CD4-positive, alpha-beta T cell treated with Interleukin-4 for 4 hours (primary cell): ENCODE measurements at places on chromosomes 7 and 10.

DNA sequence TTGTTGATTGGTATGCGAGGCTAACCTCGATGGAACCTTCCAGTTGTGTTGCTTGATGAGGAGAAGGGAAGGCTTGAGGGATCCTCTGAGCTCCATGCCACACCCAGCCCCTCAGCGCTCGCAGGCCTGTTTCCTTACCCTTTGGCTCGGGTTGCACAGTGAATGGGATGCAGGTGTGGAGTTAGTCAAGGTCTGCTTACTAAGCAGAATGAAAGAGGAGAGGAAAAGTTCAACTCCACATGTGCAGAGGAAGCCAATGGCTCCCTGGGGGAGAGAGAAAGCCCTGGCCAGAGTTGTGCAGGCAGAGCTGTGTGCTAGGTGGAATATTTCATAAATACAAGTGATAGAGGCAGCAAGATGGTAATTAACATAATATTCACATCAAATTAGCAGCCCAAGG is 85.5 kb downstream of the JCAD start:
- no peak for DNase-seq

GRCh38 chr7:70589590-70589989 is 542.4 kb upstream of the GALNT17 start:
- no peak for DNase-seq

DNA sequence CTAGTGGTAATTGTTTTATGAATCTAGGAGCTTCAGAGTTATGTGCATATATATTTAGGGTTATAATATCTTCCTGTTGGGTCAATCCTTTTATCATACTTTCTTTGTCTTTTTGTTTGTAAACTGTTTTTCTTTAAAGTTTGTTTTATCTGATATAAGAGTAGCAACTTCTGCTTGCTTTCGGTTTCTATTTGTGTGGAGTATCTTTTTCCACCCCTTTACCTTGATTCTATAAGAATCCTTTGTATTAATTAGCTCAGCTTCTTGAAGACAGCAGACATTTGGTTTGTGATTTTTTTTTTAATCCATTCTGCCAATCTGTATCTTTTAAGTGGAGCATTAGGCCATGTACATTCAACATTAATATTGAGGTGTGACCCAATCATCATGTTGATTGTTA is 9.3 kb downstream of the CASP7 start:
- no peak for DNase-seq

GRCh38 chr10:79431428-79431827 is 14.0 kb downstream of the ZCCHC24 start:
- no peak for DNase-seq

DNA sequence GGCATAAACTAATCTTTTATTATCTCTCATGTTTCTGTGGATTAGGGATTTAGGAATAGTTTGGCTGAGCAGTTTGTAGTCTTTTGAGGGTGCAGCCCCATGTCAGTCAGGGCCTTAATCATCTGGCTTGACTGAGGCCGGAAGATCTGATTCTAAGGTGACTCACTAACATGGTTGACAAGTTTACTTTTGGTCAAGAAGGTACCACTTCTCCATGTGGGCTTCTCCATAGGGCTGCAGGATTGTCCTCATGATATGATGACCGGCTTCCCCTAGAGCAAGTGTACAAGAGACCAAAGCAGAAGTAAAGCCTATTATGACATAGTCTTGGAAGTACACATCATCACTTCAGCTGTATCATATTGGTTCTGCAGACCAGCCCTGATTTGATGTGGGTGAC is 45.9 kb upstream of the OIT3 start:
- no peak for DNase-seq

- DNase-seq = no peak
Measured at GRCh38 chr10:50516171-50516570, 107.6 kb downstream of the SGMS1 start.

DNA sequence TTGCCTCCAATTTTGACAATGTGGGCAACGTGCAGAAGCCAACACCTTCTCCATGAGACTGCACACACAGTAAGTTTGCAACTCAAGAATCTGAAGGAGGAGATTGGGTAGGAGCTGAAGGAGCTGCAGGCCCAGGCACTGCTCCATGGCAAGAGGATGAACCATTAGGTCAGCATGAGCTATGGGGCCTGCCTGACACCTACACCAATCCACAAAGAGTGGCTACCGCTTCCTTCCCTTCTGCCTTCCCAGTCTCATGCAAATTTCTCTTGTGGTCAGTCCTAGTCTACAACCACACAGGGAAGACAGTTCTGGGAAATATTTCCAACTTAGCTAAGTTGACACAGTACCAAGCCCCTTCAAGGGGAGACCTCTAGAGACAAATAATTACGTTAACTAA is 142.0 kb upstream of the ADO start:
- no peak for DNase-seq

- no peak for DNase-seq
Measured at GRCh38 chr7:117775801-117776200, 97.4 kb downstream of the CTTNBP2 start.

- DNase-seq = no peak
Measured at GRCh38 chr7:3007696-3008095, 36.0 kb downstream of the CARD11 start.

DNA sequence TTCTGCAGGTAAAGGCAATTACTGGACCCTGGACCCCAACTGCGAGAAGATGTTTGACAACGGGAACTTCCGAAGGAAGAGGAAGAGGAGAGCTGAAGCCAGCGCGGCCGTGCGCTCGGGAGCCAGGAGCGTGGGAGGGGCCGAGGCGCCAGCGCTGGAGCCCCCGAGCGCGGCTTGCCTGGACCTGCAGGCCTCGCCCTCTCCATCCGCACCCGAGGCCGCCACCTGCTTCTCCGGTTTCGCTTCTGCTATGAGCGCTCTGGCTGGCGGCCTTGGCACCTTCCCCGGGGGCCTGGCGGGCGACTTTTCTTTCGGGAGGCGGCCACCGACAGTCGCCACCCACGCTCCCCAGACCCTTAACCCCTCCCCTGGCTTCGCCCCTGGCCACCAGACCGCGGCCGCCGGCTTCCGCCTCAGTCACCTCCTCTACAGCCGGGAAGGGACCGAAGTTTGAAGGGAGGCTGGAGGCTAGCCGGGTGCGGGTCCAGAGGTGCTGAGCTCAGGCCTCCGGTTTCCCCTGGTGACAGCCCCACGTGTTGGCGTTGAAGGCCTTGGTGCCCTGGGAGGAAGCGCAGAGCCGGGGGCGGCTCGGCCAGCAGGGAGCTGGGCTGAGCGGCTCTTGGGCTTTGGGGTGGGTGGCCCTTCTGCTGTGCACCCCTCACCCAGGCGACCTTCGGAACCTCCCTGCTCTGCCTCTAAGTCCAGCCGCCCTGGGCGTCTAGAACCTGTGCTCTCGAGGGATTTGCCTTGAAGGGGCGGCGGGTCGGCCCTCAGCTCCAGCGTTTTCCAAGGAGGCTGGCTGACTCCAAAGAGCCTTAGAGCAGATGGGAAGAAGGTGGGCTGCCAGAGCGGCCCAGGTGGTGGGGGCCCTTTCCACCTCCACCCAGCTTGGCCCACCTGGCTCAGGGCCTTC is 1.8 kb downstream of the FOXI2 start:
- no peak for DNase-seq

- no peak for DNase-seq
Measured at GRCh38 chr10:85433248-85433647, 933.3 kb downstream of the GRID1 start.

DNA sequence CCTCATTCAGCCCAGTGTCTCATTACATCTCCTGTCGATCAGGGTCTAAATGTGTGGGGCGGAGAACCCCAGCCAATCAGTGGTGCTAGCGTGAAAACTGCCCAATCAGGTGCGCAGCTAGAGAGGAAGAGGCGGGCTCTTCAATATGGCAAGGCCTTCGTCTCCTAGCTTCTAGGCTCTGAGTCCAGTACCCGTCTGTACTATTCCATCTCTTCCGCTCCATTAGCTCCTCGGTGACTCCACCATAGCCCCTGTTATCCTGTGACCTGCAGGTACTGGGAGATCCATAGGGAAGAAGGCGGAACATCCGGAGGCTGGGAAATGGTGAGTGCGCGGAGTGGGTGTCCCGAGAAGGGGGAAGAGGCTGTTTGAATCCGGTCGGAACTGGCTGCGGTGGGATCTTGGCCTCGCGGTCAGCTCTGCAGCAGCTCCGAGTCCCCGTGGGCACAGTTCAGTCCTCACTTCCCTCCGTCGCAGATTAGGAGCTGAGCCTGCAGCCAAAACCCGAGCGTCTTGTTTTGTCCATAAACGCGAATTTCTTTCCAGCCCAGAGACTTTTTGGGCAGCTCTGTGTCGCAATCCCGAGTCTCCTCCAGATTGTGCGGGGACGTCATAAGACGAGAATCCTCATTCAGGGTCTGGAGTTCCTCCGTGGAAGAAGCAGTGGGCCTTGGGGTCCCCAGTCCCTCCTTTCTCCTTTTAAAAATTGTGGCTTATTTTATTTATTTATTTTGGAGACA is at the start of gene ZNF727:
ZNF727 (plus strand) TSS at position 134 of the 740 bp plus-strand sequence; CDS start at position 322, 188 bp downstream.
- peak; percentile 1 for DNase-seq

DNA sequence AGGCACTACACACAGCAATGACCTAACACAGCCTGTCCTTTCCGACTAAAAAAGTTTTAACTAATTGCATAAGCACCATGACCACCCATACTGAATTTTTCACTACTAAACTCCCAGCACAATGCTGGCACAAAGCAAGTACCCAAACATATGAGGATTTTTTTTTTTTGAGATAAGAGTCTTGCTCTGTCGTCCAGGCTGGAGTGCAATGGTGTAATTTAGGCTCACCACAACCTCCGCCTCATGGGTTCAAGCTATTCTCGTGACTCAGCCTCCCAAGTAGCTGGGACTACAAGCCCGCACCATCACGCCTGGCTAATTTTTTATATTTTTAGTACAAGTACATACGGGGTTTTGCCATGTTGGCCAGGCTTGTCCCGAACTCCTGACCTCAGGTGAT is 5.1 kb downstream of the UBE2H start:
- DNase-seq = no peak

DNA sequence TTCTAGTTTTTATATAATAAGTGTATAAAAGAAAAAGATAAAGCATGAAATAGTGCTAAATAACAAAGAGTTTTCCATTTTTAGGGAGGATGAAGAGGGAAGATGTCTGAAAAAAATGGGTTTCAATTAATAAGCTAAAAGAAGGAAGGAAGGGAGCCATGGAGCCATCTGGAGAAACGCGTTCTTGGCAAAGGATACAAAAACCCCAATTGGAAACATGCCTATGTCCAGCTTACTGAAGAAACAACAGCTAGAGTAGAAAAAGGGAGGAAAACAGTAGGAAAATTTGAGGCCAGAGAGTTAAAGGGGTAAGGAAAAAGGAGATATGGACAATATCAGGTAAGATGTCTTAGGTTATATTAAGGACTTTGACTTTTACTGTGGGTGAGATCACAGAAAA is 416.2 kb upstream of the GHITM start:
- DNase-seq = no peak

GRCh38 chr7:36875794-36876193 is 151.5 kb upstream of the AOAH start:
- no peak for DNase-seq

DNA sequence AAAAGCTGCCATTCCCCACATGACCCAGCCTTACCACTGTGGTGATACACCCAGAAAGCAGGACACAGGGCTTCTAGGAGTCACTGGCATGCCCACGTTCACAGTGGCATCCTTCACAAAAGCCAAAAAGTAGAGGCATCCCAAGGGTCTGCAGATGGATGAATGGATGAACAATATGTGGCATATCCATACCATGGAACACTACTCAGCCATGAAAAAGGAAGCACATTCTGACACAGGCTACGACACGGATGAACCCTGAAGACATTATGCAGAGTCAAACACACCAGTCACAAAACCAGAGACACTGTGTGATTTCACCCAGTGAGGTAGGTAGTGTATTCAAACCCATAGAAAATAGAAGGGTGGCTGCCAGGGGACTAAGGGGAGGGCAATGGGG is 104.7 kb upstream of the DDC start:
- no peak for DNase-seq

DNA sequence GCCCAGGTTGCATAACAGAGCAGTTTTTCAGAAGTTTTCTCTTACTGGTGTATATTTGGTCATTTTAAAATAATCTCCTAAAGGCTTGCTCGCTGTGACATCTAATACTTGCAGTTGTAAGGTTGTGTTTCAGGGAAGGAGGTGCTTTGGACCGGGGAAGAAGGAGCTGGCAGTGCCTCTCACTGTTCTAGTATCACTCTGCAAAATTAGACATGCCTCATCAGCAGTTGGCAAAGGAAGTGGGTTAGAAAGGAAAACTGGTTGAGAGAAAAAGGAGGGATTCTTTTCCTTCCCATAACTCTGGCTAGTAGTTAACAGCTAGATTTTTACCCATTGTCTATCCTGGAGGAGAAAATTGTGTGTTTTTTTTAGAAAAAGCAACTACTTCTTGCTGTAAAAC is 34.8 kb downstream of the CUL1 start:
- DNase-seq = no peak

DNA sequence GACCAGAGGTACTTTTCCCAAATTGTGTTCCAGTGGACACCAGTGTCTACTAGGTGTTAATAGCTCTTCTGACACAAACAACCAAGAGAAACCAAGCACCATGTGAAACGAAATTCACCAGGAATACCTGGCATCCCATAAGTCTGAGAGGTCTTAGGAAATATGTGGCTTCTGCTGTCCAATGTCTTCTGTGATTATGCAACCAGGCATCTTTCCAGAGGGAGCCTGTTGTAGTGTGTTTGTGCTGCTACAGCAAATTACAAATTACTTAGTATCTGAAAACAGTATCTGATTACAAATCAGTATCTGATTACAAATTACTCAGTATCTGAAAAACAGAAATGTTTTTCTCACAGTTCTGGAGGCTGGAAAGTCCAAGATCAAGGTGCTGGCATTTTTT is 133.6 kb upstream of the NPVF start:
- DNase-seq = no peak

DNA sequence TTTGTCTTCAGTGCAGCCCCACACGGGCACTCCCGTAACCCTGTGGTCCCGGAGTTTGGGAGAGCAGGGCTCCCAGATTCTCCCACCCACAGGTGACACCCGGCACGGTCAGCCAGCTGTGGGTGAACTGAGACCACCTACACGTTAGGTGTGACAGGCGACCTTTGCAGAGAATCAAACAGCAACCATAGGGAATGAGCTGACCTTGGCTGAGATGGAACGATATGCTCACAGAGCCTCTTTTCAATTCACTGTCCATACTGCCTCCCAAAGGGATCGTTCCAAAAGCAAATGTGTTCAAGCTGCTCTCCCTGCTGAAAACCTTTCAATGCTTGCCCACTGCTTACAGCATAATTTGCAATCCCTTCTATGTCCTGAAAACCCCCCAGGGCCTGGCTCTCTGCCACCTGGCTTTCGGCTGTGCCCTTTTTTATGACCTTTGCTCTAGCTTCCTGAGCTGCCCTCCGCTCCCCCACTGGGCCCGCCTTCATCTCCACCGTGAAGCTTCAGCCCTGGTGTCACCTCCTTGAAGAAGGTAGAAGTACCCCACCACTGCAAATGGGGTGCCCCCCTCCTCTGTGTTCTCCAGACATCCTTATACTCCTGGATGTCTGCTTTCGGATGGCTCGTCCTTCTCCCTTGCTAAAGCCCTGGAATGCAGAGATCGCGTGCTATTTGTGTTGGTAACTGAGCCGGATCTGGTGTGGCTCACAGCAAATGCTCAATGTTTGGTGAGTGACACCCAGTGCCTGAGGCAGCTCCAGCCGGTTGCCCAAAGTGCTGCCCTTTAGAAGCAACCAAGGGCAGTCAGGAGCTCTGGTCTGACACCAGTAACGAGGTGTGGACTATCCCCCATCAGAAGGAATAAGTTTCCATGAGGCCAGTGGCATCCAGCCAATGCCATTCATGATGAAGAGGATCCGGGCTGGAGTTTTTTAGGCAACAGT is 90.4 kb downstream of the KIAA1549 start:
- DNase-seq = no peak

GRCh38 chr7:159014297-159015062 is 130.2 kb downstream of the VIPR2 start:
- no peak for DNase-seq

- no peak for DNase-seq
Measured at GRCh38 chr7:106016331-106016730, 53.3 kb downstream of the CDHR3 start.

- DNase-seq = no peak
Measured at GRCh38 chr7:67625257-67625737, 628.7 kb downstream of the TYW1 start.
